ENCODE measurements at places on chromosomes 2 and 18. TPM values are rescaled to one million over a fixed set of nuclear protein-coding genes. Genes with fewer than 3 reads are reported as not detected.

LYPD6 gene
- 9.0 TPM for total RNA-seq

CNGA3 gene
- total RNA-seq, result not detected

CHRND gene
- total RNA-seq, result not detected

HOXD4 gene
- total RNA-seq, result 1.2 TPM

AQP12A gene
- total RNA-seq, result not detected

GAD1 gene
- total RNA-seq, result 18.5 TPM

CD8B2 gene
- 0.09 TPM for total RNA-seq

C2orf15 gene
- total RNA-seq, result 11.3 TPM

GNLY gene
- total RNA-seq, result not detected

RALB gene
- total RNA-seq, result 56.5 TPM

DNA sequence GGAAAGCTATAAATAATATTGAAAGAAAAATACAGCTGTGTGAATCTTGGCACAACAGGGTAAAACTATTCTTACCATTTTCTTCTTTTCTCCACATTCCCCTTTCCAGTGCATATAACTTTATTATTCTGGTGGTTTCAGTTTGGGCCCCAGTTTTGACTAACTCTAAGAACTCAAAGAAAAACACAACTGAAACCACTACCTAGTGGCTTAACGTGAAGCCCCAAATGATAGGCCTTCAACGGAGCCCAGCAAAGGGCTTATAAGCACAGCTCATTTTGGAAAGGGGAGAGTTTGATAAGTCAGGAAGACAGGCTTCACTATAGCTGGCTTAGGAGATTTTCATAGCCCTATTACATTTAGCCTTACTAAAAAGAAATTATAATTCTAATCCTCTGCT, 62.4 kb downstream of the PPP1R1C start:
- no peak for DNase-seq

DNA sequence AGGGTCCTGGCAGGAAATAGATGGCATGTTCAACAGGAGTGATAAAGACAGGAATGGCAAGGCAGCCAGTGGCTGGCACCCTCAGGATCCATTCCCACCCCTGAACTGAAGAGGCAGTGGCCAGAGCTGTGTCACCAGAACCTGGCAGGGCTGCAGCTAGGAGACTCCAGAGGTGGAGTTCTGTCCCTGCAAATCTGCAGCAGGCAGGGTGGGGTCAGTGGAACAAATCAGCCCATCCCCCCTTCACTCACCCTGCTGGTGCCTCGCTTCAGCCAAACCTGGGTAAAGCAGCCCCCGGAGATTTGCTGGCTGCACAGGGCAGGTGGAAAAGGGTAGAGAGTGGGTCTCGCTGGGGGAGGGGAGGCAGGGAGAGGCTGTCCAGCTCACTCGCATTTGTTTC, 12.7 kb downstream of the INPP5D start:
- DNase-seq, result no peak

DNA sequence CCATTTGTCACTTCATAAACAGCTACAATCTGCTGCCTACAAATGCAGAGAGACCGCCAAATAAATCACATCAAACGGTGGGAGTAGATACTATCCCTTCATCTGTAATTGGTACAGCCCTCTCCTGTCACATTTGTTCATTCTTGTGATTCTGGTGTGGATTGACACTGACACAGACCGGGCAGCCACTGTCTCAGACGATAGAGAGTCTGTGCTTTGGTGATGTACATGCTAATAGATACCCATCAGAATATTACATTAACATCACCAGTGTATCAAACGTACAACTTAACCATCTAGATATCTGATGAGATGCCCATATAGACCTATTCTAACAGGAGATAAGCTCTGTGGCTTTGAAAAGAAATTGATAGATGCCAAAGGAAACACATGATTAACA, 419.7 kb upstream of the ZEB2 start:
- DNase-seq, result no peak

DNA sequence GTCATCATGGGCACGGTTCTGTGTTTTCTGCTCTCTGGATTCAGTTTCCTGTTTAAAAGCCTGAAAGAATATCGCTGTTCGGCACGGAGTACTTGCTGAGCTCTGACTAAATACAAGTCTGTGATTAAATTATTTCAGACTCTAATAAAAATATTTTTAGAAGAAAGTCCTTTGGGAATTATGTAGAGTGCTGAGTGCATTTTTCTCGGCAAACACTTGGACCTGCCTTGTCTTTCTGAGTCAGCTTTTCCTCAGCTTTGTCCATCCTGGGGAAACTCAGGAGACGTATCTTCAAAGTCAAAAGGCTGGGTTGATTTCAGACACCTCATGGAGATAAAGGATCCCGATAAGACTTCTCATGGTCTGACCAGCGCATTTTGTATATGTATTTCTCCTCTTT, 45.9 kb downstream of the IL1R2 start:
- DNase-seq, result no peak

DNA sequence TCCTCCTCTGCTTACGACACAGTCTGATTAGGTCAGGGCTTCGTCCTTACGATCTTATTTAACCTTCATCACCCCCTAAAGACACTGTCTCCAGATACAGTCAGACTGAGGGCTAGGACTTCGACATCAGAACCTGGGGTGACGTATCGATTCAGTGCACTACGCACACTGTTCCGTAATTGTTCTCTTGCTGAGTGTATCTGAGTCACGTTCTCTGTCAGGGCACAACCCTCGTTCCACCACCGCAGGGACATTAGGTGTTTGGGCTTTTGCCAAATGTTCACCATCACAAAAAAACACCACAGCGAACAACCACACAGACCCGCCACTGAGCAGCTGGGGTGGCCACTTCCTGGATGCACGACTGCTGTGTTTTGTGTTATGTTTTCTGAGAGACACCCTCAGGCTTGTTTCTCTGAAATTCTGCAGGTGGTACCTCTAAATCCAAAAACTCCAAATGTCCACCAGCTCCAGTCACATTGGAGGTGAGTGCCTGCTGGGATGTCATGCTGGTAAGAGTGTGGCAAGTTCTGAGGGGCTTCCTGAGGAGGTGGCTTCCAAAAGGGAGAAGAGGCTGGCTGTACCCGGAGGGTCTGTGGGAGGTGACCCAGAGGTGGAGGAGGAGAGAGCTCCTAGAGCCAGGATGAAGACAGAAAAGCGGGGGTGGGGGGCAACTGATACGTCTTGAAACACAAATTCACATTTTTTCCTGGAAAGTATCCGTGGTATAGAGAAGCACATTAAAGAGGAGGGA, 66.6 kb downstream of the ADNP2 start:
- no peak for DNase-seq

GRCh38 chr2:234003972-234004617, 46.4 kb upstream of the SPP2 start:
- no peak for DNase-seq

- DNase-seq, result no peak
Observed at GRCh38 chr2:53252115-53252514, 515.5 kb upstream of the CHAC2 start.

- no peak for DNase-seq
Observed at GRCh38 chr2:235570966-235571692, 77.3 kb downstream of the AGAP1 start.

- no peak for DNase-seq
Observed at GRCh38 chr2:9356261-9356660, 67.1 kb downstream of the ITGB1BP1 start.

GRCh38 chr2:197514754-197515153, 1.1 kb upstream of the MOB4 start:
- DNase-seq, result no peak

DNA sequence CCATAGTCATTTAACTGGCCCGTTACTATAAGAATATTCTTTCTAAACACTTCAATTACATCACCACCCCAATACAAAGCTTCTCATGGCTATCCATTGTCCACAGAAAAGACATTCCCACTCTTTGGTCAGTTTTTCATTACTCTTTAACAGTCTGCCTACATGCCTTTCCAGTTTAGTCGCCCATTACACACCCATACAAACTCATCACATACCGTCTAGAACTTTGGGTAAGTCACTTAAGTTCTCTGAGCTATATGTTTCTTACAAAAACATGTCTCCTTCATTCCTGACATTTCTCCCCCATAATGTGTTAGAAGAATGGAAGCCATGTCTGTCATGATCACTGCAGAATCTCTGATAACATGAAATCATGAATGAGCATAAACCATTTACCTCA, 108.2 kb upstream of the STK17B start:
- no peak for DNase-seq

DNA sequence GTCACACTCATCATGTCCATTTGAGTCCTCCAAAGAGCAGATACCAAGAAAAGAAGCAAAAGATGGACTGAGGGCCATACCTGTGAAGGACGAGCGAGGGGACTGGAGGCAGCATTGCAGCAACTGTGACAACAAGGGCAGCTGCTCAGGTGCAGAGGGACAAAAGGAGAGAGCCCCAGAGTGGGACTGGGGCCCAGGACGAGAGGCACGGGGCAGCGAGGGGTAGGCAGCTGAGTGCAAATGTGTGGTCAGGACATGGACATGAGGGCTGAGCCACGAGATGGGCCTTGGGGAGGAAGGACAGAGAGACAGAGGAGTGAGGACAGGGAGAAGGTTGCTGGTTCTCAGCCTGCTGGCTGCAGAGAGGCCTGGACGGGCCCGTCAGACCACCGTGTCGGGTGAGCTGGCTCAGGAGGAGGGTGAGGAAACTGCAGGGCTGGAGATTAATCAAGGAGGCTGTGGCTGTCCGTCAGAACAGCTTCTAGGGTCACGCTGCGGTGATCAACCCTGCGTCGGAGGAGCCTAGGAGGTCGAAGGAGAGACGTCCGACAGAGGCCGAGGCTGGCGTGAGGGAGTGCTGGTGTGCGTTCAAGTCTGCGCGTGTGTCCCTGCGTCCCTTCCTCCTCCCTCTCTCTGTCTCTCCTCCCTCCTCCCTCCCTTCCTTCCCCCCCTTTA, 206.8 kb upstream of the HDAC4 start:
- DNase-seq, result no peak

- DNase-seq, result peak; percentile 76
Observed at GRCh38 chr2:96872591-96873349, 2.9 kb upstream of the SEMA4C start.

DNA sequence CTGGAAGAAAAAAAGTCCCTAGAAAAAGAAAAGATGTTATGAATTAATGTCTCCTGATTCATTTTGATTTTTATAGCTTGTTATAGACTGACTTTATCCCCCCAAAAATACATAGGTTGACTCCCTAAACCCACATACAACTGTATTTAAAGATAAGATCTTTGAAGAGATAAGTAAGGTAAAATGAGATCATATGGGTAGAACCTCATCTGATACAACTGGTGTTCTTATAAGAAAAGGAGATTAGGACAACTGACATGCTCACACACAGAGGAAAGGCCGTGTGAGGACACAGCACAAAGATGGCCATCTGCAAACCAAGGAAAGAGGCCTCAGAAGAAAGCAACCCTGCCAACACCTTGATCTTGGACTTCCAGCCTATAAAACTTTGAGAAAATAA, 117.5 kb downstream of the CD226 start:
- no peak for DNase-seq

DNA sequence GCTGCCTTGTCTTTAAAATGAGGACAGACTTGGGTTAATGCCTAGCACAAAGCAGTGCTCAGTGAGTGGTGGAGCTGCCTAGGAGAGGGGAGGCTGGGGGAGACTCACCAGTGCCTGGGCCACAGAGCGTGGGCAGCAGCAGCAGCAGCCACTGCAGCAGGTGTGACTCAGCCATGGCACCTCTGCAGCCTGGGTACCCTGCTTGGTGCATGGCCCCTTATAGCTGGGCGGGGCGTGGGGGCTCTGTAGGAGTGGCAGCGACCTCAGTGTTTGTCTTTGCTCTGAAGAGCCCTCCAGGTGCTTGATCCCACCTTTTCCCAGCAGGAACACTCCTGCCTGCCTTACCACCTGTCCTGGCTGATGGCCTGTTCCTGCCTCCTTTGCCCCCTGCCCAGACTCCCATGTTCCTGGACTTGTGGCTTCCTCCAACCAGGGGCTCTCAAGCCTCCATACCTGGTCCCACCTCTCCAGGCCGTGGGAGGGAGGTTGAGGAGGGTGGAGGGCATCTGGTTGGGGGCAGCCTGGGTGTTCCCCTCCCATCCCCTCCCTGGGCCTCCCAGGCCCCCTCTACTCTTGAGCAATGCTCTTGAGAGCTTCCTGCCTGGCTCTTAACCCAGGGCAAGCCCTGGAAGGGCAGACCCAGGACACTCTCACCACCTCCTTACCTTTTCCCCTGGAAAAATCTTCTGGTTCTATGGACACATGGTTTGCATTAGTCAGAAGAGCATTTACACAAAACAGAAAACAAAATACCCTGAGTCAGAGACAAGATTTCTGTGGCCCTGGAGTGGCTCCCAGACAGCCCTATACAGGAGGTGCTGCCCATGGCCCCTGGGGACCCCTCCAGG, at the start of gene SFTPB:
Gene SFTPB (minus strand): TSS at position 191 of the 848 bp plus-strand sequence. CDS start 16 bp downstream, at position 175.
- no peak for DNase-seq

GRCh38 chr2:157106950-157107349, 150.6 kb upstream of the GALNT5 start:
- no peak for DNase-seq

DNA sequence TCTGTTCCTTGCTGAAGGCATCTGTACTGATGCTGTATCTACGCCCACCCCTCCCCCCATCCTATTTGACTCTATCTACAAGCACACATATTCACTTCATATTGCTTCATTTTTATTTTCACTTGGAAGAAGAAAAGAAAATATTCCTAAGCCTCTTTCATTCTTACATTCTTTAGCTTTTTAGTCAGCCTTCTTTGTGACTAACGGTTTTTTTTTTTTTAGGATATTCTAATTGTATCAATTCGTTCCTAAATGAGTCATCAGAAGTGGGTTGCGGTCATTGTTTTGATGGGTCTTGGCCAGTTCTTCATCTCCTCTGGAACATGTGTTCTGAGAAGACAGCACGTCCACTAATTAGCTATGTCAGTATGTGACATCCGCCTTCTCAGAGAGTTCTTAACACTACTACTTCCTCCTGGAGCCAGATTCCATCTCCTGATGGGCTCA, 88.7 kb downstream of the MYO1B start:
- no peak for DNase-seq
